ENCODE measurements at places on chromosomes 12 and 14. TPM values are rescaled to one million over a fixed set of nuclear protein-coding genes. Genes with fewer than 3 reads are reported as not detected.

DNA sequence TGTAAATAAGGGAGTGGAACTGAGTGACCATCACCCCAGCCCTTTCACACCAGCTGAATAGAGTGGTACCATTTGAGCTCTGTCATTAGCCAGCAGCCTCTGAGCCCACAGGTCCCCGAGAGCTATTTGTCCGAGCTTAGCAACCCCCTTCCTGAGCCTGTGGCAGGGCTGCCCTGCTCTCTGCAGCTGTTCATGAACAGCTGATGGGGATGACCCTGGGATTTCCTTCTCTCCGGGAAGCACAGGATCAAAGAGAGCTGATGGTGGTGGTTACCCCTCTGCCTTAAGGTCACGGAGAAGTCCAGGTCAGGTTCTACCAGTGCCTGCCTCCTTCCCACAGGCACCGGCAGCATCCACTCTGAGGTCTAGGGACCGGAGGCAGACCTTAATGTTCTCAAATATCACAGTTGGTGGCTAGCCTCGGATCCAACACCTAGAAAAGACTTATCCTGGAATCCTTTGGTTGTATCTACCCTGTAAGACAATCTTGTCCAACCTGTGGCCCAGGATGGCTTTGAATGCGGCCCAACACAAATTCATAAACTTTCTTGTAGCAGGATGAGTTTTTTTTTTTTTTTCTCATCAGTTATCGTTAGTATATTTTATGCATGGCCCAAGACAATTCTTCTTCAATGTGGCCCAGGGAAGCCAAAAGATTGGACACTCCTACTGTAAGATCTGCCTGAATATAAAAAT lies 81.1 kb downstream of the ESRRB start:
- DNase-seq: no peak

- DNase-seq: no peak
Observed at GRCh38 chr12:49422114-49422513, 54.9 kb downstream of the SPATS2 start.

The DLGAP5 gene
- 8.4 TPM for polyA plus RNA-seq

The MIS18BP1 gene
- 22.7 TPM for polyA plus RNA-seq

The KIF5A gene
- polyA plus RNA-seq: 0.13 TPM

The KRT86 gene
- not detected for polyA plus RNA-seq

The GPRC5D gene
- polyA plus RNA-seq: 0.69 TPM

Data from muscle of arm (tissue), 14 donors.